H1 (cell line): ENCODE measurements at places on chromosomes 1 and 21.

- no peak for DNase-seq
Observed at GRCh38 chr1:106717591-106717990, 338.9 kb upstream of the PRMT6 start.

DNA sequence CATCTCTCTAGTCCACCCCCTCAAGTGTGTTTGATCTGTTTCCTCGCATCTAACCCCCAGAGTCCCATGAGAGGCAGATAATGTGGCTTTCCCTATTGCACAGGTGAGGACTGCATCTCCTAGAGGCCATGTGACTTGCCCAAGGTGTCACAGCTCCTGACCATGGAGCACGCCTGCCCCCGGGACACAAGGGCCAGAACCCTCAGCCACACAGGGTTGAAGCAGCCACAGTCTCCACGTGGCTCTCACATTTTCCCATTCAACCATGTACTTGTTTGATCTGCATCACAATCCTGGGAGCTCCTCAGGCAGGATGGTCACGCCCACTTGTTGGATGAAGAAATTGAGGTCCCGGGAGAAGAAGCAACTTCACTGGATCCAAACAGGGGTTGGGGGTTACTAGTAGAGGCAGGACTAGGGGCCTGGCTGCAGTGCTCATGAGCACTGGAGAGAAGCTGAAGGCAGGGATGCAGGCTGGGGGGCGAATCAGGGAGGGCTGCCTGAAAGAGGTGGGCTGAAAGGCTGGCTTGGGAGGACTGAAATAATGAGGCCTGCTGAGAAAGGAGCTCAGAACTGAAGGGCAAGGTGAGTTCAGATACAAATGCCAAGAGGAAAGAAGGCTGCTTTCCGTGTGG, 207.9 kb downstream of the PTPRU start:
- peak; percentile 44 for DNase-seq

GRCh38 chr1:231050395-231050794, 10.3 kb upstream of the FAM89A start:
- no peak for DNase-seq

DNA sequence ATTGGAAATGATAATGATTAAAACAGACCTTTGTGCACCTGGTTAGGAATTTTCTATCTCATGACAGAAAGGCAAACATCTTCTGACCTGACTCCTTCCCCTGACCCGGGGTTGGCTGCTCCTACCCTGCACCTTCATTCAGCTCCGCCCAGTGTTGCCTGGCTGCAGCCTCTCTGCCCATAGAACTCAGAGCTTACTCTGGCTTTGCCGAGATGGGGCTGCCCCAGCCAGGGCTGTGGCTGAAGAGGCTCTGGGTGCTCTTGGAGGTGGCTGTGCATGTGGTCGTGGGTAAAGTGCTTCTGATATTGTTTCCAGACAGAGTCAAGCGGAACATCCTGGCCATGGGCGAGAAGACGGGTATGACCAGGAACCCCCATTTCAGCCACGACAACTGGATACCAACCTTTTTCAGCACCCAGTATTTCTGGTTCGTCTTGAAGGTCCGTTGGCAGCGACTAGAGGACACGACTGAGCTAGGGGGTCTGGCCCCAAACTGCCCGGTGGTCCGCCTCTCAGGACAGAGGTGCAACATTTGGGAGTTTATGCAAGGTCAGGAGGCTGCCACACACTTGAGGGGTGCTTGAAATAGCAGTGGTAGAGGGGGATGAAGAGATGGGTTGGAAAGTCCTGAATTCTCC, at the start of gene DIO1:
DIO1 (plus strand) TSS at position 189 of the 638 bp plus-strand sequence; CDS start at position 213, 24 bp downstream.
- no peak for DNase-seq

DNA sequence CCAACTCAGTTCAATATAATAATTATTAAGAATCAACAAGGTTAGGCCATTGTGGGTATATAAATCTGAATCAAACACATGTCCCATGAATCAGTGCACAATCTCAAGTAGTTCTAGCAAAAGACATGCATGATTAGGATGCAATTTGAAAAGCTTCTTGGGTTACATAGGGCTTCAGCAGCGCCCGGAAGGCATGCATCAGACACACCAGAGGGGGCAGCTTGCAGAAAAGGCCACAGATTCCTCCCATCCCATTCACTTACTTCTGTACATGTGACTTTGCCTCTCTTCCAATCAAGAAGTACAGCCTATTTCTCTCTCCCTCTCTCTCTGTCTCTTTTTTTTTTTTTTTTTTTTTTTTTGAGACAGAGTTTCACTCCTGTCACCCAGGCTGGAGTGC, 91.8 kb downstream of the KCNN3 start:
- no peak for DNase-seq

DNA sequence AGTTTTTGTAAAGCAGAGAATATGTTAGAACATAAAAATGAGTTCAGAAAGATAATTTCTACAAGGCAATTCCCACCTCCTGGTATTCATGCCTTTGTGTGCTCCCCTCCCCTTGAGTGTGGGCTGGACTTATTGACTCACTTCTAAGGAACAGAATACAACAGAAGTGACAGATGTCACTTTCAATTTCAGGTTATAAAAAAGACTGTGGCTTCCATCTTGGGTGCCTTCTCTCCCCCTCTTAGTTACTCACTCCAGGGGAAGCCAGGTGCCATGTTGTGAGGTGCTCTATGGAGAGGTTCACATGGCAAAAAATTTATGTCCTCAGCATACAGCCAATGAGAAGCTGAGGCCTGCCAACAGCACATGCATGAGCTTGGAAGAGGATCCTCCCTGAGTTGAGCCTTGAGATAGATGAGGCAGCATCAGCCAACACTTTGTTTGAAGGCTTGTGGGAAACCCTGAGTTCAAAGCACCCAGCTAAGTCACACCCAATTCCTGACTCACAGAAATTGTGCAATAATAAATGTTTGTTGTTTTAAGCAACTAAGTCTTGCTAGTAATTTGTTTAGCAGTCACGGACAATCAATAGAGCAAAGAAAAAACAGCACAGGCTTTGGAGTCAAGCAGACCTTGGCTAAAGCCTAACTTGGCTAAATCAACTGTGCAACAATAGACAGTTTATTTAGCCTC, 73.5 kb upstream of the NGF start:
- no peak for DNase-seq

GRCh38 chr1:224169718-224170270, 13.2 kb upstream of the DEGS1 start:
- DNase-seq, result no peak
